ENCODE measurements at places on chromosomes 6 and 20. TPM values are rescaled to one million over a fixed set of nuclear protein-coding genes. Genes with fewer than 3 reads are reported as not detected.

MOG gene
- not detected for total RNA-seq

NCOA7 gene
- 50.8 TPM for total RNA-seq

REM1 gene
- total RNA-seq, result not detected

HLA-DOA gene
- total RNA-seq, result 3.2 TPM

PRL gene
- total RNA-seq, result not detected

TCP11 gene
- total RNA-seq, result not detected

PNLDC1 gene
- total RNA-seq, result 0.35 TPM

GRM1 gene
- not detected for total RNA-seq

MROH8 gene
- 3.3 TPM for total RNA-seq

KCNK16 gene
- total RNA-seq, result not detected

NKX2-2 gene
- total RNA-seq, result not detected

HRH3 gene
- total RNA-seq, result not detected

SPATS1 gene
- total RNA-seq, result not detected

SLC26A8 gene
- total RNA-seq, result 0.25 TPM

TAAR8 gene
- not detected for total RNA-seq

TMEM63B gene
- 12.4 TPM for total RNA-seq

Data from activated naive CD4-positive, alpha-beta T cell treated with anti-CD3 and anti-CD28 coated beads, Interleukin-2, amount 50 U/mL, for 72 hours (primary cell).